Aorta (tissue), 5 donors: ENCODE measurements at places on chromosomes 3 and 15. TPM values are rescaled to one million over a fixed set of nuclear protein-coding genes. Genes with fewer than 3 reads are reported as not detected.

The ADAMTS17 gene
- total RNA-seq, result 4.2 TPM

GRCh38 chr3:46670891-46671427, 22.5 kb downstream of the ALS2CL start:
- no peak for DNase-seq

DNA sequence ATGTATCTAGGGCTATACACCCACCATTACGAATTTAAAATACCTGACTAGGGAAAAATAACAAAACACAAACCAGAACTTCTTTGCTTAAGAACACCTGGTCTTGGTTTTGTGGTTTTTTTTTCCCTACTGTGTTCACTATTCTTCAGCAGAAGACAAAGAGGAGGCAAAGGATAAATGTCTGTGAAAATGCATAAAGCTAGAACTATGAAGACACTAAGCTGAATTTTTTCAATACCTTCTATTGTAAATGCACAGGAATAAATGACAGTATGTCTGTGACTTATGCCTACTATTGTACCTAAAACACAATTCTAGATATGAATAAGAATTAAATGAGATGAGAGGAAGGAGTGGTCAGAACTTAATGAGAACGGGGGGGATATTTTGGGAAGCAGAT, 86.9 kb downstream of the TBL1XR1 start:
- no peak for DNase-seq

- no peak for DNase-seq
Measured at GRCh38 chr3:153599685-153600084, 437.7 kb downstream of the RAP2B start.

DNA sequence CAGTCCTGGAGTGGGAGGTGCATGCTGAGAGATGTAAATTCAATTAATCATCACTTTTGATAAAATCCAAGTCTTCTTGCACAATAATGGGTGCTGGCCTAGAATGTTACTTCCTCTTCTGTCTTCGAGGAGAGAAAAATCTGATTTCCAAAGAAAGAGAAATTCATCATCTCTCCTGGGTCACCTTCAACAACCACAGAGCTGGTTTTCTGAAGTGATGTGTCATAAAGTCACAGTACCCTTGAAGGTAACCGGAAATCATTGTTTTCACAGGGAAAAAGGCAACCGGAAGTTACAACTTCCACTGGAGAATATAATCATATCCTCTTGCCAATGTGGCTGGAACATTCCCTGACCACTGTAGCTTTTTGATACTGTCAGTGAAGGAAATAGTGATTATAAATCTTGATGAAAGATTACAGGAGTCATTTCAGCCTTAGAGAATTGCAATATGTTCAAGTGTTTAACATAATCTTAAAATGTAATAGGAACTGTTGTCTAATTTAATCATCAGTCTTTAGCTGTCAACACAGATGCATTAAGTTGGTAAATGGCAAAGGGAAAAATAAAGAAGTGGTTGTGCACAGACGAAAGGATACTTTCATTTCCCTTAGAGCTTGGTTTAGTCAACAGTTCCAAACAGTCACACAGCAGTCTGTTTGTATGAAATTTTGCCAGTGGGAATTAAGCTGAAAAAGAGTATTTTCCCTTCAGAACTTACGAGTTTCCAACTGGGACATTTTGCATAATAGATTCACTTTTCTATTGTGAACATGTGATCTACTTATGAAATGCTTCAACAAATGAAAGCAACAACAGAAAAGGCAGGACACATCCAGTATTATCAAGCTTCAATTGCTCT, 106.5 kb upstream of the SLC4A7 start:
- DNase-seq, result no peak

DNA sequence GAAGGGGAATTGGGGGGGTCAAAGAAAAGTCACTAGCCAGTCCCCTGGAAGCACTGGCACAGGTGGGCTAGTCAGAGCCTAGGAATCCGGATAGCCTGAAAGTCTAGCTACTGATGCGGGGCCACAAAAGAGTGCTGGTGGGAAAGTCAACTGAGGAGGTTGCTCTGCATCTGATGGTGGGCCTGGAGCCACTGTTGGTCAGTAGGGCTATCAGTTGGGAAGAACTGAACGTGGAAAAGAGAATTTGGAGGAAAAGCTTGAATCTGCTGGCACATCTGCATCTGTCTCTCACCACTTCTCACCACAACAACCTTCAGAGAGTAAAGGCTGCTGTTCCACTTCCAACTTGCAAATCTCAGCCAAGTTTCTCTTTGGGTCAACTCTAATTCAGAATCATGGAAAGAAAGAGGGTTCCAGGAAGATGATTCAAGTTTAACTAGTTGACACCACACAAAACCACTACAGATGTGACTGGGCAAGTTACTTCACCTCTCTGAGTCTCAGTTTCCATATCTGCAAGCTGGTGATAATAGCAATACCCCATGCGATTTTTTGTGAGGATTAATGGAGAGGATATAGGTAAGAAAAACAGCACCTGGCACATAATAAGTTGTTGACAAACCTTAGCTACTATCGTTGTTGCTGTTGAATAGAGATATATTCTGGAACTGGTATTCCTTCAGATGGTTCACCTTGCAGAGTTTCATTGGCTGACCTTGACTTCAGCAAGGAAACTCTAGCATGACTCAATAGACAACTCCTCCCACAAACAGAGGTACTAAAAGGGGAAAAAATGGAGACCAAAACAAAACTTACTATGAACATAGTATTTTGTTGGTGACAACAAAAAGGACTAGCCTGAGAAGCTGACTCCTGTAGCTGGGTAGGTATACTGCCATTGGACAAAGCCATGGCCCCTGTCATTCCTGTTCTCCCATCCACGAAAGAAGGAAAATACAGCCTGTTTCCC, 280.2 kb upstream of the STT3B start:
- DNase-seq, result no peak

The PLSCR5 gene
- total RNA-seq, result not detected

DNA sequence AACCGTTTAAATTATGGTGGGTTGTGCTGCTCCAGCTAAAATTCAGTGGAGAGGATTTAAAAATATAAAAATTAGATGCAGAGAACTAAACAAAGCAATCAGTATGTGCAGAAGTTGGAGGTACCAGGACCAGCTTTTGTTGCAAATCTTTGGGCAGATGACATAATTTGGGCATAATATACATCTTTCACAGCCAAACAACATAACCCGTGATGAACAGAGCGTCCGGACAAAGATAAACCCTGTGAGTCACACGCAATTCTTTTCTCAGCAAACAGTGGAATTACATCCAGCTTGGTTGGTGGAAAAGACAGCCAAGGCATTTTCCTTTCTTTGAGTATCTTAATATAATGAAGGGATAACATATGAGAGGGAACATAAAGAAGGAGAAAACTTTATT, 419.4 kb upstream of the ADAMTS9 start:
- no peak for DNase-seq

The OR5K2 gene
- not detected for total RNA-seq

DNA sequence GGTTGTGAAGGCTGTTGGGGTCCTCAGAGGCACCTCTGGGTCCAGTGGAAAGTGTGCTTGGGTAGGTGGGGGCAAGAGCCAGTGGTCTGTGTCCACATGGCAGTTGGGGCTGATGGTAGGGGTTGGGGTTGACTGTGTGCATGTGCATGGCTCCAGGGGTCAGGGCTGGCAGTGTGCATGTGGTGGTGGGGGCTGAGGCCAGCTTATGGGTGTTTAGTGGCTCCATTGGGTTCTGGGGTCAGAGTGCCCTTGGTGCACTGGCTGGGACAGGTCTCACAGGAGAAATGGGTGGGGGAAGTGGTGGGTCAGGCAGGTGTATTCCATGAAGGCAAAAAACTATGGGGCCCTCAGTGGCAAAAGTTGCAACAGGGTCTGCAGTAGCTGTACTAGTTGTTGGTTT, 97.9 kb downstream of the EDEM1 start:
- no peak for DNase-seq

The ZBTB47 gene
- 82.0 TPM for total RNA-seq

GRCh38 chr3:153829606-153830170, 291.5 kb upstream of the ARHGEF26 start:
- DNase-seq, result no peak

GRCh38 chr3:36417237-36417636, 36.9 kb downstream of the STAC start:
- no peak for DNase-seq

DNA sequence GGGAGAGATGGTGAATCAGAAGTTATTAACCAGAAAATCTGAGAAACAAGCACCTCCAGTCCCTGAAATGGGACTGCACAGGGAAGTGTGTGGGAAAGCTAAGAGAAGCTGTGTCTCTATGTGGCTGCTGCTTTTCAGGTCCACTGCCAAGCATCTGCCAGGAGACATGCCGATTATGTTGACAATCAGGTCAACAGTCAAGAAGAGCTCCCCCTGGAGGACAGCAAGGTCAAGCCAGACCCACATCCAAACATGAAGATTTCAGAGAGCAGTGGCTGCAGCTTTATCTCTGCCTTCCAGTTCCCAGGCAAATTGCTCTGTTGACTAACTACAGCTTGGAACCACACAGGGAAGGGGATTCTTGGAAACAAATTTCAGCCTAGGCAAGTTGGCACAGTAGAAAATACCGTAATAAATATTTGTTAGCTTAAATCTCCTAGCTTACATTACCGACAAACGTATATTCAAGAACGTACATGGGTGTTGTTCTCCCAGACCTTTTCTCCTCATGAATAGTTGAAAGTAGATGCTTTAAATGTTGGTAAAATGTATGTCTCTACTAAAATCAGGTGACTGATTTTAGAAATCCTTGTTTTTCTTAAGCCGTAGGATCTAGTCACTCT, 394.5 kb upstream of the RARB start:
- no peak for DNase-seq

The PLSCR2 gene
- total RNA-seq, result 1.0 TPM

DNA sequence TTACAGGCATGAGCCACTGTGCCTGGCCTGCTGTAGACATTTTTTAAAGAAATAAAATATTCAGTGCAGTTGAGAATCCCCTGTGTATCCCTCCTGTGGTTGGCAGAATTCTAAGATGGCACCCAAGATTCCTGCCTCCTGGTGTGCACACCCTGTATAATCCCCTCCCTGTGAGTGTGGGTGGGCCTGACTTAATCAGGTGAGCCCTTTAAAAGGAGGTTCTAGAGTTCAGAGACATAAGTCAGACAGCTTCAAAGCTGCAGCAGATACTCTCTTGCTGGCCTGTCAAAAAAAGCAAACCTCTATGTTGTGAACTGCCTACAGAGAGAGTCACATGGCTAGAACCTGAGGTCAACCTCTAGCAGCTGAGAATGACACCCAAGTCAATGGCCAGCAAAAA, 7.0 kb upstream of the VIPR1 start:
- no peak for DNase-seq

- no peak for DNase-seq
Measured at GRCh38 chr3:187011915-187012314, 81.6 kb downstream of the ST6GAL1 start.

The ADAMTS9 gene
- 212 TPM for total RNA-seq

The PDZRN3 gene
- total RNA-seq, result 62.6 TPM

GRCh38 chr3:196788528-196788927, 48.9 kb downstream of the PAK2 start:
- DNase-seq, result no peak

GRCh38 chr3:69226071-69226470, 103.7 kb upstream of the LMOD3 start:
- no peak for DNase-seq
